ENCODE measurements at places on chromosomes 7 and 10.

DNA sequence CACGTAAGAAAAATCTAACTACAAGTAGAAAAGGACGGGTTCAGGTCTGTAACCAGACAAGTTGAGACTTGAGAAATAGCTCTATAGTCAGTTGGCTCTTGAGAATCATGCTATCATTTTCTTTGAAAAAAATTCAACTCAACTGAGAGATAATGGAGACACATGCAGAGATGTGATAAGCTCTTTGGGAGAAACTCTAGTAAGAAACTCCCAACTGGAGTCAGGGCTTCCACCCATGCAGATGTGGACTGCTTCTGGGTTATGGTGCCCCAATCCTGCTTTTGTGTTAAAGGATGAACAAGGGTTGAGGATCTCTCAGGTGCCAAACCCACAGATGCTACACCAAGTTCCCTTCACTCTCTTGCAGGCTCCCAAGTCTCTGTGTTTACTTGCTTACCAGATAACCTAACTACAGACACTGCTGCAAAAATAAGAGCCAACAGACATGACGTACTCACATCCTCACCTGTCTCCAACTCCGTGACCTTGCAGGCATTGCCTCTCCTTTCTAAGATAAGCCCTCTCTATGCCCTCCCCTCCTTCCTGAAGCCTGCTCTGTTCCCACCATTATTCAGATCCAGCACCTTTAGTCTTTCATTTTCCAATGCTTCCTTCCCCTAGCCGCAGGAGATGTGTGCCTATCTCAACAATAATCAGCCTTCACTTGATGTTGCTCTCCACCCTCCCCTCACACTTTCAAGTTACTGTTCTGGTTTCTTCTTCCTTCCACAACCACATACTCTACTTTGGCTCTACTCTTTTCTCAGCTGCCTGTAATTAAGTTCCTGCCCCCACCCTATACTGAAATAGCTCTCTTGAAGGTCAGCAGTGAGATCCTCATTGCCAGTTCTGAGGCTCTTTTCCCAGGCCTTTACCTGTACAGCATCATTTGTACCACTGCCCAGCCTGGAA lies 130.0 kb downstream of the ICA1 start:
- no peak overlapping the region for H3K27ac ChIP-seq
- H3K27me3 ChIP-seq, result no peaks in the 10 kb centered on the region
- H3K36me3 ChIP-seq, result no peaks in the 10 kb centered on the region
- H3K4me1 ChIP-seq, result no peaks in the 10 kb centered on the region
- DNase-seq, result no peak
- no peak overlapping the region for H3K4me3 ChIP-seq

GRCh38 chr10:97676770-97677581 lies 10.1 kb downstream of the AVPI1 start:
- H3K4me3 ChIP-seq, result no peak overlapping the region
- no peak for DNase-seq
- H3K27ac ChIP-seq, result no peak overlapping the region
- peaks cover 23% of the 10 kb centered on the region for H3K36me3 ChIP-seq
- no peaks in the 10 kb centered on the region for H3K4me1 ChIP-seq

DNA sequence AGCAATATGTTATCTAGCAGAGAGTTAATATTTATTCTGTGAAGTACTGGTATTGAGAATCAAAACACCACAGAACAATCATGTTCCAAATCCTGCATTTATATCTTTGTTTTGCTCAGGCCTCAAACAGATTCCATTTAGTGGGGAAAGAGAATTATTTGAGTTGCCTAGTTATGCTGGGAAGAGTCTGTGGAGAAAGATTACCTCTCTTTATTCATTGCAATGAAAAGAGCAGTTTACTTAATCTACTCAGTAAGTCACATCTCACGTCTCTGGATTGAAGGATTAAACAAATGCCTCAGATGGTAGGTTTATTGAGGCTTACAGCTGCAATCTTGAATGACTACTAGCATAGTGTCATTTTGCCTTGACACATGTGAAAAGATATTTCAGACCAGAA lies 76.4 kb downstream of the RUNDC3B start:
- H3K27ac ChIP-seq, result no peak overlapping the region
- H3K4me3 ChIP-seq, result no peak overlapping the region
- H3K4me1 ChIP-seq, result no peaks in the 10 kb centered on the region
- DNase-seq, result no peak

DNA sequence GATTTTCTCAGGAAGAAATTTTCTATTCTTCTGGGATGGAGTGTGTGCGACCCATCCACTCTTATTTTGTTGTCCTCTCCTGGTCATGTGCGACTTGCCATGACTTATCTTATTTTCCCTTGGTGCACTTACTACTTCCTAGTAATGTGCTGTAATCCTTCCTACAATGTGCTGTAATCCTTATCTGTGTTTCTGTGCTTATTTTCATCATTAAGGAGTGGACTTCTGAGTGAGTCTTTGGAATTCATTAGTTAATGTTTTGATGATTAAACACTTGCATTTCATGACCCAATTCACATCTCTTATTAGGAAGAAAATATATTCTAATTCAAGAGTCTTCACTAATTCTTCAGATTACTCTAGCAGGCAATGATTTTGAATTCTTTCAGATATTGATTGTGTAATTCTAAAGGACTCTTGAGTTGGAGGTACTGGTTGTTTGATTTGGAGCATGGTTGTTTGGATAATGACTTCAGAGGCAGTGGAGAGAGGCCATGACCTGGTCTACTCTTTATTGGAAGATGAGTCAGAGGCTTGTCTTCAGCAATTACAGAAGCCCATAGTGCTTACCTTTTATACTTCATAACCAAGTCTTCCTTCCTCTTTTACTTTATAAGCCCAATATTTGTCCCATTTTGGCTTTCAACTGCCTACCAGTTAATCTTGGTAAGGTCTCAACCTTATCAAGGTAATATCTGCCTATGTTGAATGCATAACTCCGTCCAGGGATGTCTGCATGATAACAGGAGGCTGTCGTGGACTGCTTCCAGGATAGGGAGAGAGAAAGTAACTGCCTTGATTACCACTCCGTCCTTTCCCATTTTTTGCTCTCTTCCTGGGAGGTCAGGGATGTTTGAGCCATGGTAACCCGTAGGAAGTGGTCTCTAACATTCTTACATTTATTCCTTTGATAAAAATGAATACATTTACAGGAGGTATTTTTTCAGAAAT lies 278.3 kb upstream of the SP8 start:
- H3K27ac ChIP-seq, result no peak overlapping the region
- H3K36me3 ChIP-seq, result no peaks in the 10 kb centered on the region
- H3K4me1 ChIP-seq, result no peaks in the 10 kb centered on the region
- DNase-seq, result no peak
- H3K4me3 ChIP-seq, result no peak overlapping the region
- no peaks in the 10 kb centered on the region for H3K27me3 ChIP-seq

- DNase-seq, result no peak
- H3K36me3 ChIP-seq, result no peaks in the 10 kb centered on the region
- H3K27me3 ChIP-seq, result no peaks in the 10 kb centered on the region
- H3K27ac ChIP-seq, result no peak overlapping the region
- no peak overlapping the region for H3K4me3 ChIP-seq
- no peaks in the 10 kb centered on the region for H3K4me1 ChIP-seq
These were observed 54.6 kb downstream of the FOXL3 start for GRCh38 chr7:344608-344994.

- no peaks in the 10 kb centered on the region for H3K27me3 ChIP-seq
- peak; percentile 42 for DNase-seq
- no peaks in the 10 kb centered on the region for H3K4me1 ChIP-seq
- H3K27ac ChIP-seq, result no peak overlapping the region
- H3K36me3 ChIP-seq, result no peaks in the 10 kb centered on the region
These were observed 33.8 kb downstream of the JAKMIP3 start for GRCh38 chr10:132099389-132100090.

DNA sequence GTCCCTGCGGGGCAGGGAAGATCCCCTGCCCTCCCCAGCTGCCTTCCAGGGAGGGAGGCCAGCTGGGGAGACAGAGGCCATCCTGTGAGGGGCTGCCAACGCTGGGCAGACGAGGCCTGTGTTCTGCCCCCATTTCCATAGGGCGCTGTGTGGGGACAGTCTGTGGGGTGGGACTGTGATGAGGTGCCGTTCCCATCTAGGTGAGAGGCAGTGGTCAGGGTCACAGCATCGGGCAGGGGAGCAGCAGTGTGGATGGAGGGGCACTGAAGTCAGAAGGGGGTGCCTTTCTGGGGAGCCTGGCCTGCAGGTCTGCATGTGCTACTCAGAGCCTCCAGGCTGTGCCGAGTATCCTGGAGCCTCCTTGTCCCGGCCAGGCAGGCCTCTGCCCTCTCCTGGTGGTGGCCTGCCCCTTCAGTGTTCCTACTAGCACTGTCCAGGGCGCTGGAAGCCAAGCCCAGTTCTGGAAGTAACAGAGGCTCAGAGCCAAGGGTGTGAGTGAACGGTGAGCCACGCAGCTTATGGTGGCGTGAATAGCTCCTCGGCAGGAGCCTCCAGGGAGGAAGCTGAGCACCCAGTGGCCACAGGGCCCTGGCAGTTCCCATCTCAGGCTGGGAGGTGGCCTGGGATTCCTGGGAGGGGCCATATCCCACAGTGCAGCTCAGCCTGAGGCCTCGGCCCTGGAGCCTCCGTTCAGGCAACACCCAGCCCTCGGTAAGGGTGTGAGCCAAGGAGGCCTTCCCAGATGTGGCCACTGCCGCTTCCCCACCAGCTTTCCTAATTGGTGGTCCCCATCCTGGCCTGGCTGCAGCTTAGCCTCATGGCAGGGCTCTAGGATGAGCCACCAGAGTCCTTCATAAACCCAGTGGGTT lies 23.3 kb upstream of the CSGALNACT2 start:
- H3K27ac ChIP-seq, result no peak overlapping the region
- H3K36me3 ChIP-seq, result no peaks in the 10 kb centered on the region
- H3K4me3 ChIP-seq, result no peak overlapping the region
- H3K4me1 ChIP-seq, result no peaks in the 10 kb centered on the region

Data from H1 (cell line).